SIG-M5 (cell line): ENCODE measurements at places on chromosomes 1 and 21.
A peak's percentile ranks its signal among the peaks of the same experiment; 100 is the strongest.

DNA sequence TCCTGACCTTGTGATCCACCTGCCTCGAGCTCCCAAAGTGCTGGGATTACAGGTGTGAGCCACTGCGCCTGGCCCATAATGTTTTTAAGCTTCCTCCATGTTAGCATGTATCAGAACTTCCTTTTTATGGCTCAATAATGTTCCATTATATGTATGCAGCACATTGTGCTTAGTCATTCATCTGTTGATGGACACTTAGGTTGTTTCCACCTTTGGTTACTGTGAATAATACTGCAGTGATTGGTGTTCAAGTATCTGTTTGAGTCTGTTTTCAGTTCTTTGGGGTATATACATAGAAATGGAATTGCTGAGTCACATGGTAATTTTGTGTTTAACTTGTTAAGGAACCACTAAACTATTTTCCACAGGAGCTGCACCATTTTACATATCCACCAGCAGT, 17.7 kb downstream of the CMPK1 start:
- DNase-seq, result no peak

GRCh38 chr1:2300851-2301606, 72.9 kb downstream of the SKI start:
- DNase-seq, result peak; percentile 61

DNA sequence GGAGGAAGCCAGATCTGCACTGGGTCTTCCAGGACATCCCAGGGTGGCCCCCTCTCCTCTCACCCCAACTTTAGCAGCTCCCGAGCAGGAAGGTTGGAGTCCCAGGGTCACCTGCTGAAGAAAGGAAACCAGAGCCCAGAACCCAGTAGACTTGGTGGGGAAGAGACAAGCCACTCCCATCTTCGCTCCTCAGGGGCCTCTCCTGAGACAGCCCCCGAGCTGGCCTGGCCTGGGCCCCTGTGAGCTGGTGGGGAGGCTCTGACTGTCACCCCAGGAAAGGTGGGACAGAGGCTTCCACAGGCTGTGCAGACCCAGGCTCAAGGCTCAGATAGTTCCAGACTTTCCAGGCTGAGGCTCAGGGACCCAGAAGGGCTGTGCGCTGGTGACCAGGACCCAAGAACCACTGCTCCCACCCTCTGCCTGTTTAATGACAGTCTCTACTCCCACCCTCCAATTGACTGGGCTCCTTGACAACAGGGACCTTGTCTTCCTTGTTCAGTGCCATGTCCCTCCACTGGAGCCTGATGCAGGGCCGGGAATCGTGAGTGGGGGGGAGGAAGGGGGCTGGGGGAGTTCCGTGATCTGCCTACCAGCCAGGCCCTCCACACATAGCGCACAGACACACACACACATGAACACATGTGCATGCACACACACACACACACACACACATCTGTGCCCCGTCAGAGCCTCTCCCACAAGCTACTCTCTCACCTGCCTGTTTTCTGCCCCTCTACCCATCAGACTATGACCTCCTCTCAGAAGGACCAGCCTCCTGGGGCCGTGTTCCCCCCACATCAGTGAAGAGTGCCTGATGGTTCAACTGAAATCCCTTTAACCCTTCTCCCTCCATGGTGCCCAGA, 401.2 kb downstream of the MATN1 start:
- DNase-seq, result no peak

GRCh38 chr1:210262897-210263272, 30.3 kb downstream of the SERTAD4 start:
- DNase-seq, result no peak
